Activated CD4-positive, alpha-beta T cell treated with anti-CD3 and anti-CD28 coated beads, Interleukin-2, amount 10 ng/mL, durations not matched to agents 7 days and 5 days (primary cell): ENCODE measurements at places on chromosomes 5 and 9. TPM values are rescaled to one million over a fixed set of nuclear protein-coding genes. Genes with fewer than 3 reads are reported as not detected.

Gene PCDHB9
- not detected for total RNA-seq

Gene LOX
- 0.10 TPM for total RNA-seq

Gene SLC34A3
- total RNA-seq, result not detected

Gene PIP5K1B
- 0.77 TPM for total RNA-seq

Gene SLC6A7
- not detected for total RNA-seq

Gene TMOD1
- 0.45 TPM for total RNA-seq

Gene DOLK
- total RNA-seq, result 8.4 TPM

Gene SPATA31E1
- total RNA-seq, result not detected

Gene POU5F2
- total RNA-seq, result 1.1 TPM

Gene BARHL1
- total RNA-seq, result not detected

Gene BHMT2
- total RNA-seq, result not detected

Gene OR1Q1
- total RNA-seq, result not detected

Gene GRXCR2
- not detected for total RNA-seq

Gene RNF224
- total RNA-seq, result 0.10 TPM

Gene MEIKIN
- total RNA-seq, result not detected

Gene FOXI1
- not detected for total RNA-seq

Gene CCNJL
- total RNA-seq, result not detected

Gene DBH
- total RNA-seq, result not detected

Gene TSSK1B
- total RNA-seq, result not detected

Gene CYFIP2
- 452 TPM for total RNA-seq

Gene SLC6A3
- not detected for total RNA-seq

Gene LAMC3
- 0.27 TPM for total RNA-seq

Gene SYK
- 0.92 TPM for total RNA-seq

Gene ZNF300
- 2.2 TPM for total RNA-seq

Gene SLC6A18
- not detected for total RNA-seq

Gene FAM151B
- 0.52 TPM for total RNA-seq

Gene CCL27
- total RNA-seq, result not detected

Gene CARTPT
- not detected for total RNA-seq

Gene IER5L
- 1.8 TPM for total RNA-seq

Gene OTULINL
- 31.4 TPM for total RNA-seq

Gene TIMD4
- total RNA-seq, result 1.2 TPM

Gene ANKRD18A
- total RNA-seq, result 1.9 TPM

Gene SLCO6A1
- not detected for total RNA-seq

Gene TAF11L10
- total RNA-seq, result not detected

Gene SPINK4
- not detected for total RNA-seq

Gene SLC27A6
- not detected for total RNA-seq

Gene ZNF883
- 0.35 TPM for total RNA-seq

Gene COL15A1
- 0.12 TPM for total RNA-seq

Gene CTNND2
- not detected for total RNA-seq

Gene CDH9
- not detected for total RNA-seq

Gene GOLGA2
- total RNA-seq, result 42.8 TPM

Gene MARVELD2
- total RNA-seq, result 0.07 TPM

Gene LPAR1
- total RNA-seq, result not detected

Gene SPATA31A3
- not detected for total RNA-seq

Gene GTF3C5
- total RNA-seq, result 87.9 TPM

Gene HK3
- total RNA-seq, result 0.22 TPM

Gene PCDHB10
- total RNA-seq, result not detected

Gene EEIG1
- 477 TPM for total RNA-seq

Gene NOL6
- total RNA-seq, result 37.7 TPM

Gene SPINK6
- total RNA-seq, result not detected

Gene FCHO2
- 0.57 TPM for total RNA-seq
